Stimulated activated effector memory CD8-positive, alpha-beta T cell treated with anti-CD3 and anti-CD28 coated beads, Interleukin-12 subunit alpha, Interleukin-12 subunit beta, amount 100 ng/mL, for 72 hours (primary cell): ENCODE measurements at places on chromosomes 1 and 21.

- no peak for DNase-seq
Measured at GRCh38 chr1:38444311-38444710, 397.7 kb upstream of the POU3F1 start.

GRCh38 chr1:90969241-90969640, 52.6 kb downstream of the ZNF644 start:
- no peak for DNase-seq

- no peak for DNase-seq
Measured at GRCh38 chr1:5744341-5744740, 247.9 kb downstream of the NPHP4 start.

DNA sequence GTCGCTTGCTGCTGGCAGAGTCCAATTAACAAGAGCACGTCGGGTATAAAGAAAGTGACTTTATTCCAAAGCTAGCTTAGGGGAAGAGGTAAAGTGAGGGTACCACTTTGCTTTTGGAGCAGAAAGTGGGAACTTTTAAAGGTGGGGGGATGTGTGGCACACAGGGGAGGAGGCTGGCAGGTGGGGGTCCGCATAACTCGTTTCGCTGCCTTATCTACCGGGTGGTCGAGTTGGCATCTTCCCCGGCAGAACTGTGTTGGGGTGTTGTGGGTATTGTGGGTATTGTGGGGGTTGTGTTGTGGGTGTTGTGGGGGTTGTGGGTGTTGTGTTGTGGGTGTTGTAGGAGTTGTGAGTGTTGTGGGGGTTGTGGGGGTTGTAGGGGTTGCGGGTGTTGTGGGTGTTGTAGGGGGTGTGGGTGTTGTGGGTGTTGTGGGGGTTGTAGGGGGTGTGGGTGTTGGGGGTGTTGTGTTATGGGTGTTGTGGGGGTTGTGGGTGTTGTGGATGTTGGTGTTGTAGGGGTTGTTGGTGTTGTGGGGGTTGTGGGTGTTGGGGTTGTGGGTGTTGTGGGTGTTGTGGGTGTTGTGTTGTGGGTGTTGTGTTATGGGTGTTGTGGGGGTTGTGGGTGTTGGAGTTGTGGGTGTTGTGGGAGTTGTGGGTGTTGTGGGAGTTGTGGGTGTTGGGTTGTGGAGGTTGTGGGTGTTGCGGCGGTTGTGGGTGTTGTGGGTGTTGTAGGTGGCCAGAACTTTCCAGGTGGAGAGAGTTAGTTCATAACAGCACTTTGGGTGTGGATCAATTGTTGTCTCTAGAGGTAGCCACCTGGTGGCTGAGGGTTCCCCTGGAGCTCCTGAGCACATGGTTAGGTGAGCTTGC, 52.7 kb downstream of the AGPAT3 start:
- peak; percentile 58 for DNase-seq

GRCh38 chr1:225642177-225642576, 10.7 kb downstream of the ENAH start:
- no peak for DNase-seq

- peak; percentile 26 for DNase-seq
Measured at GRCh38 chr1:230047114-230047865, 19.7 kb upstream of the GALNT2 start.

GRCh38 chr1:235415008-235415904, 48.0 kb downstream of the TBCE start:
- DNase-seq = peak; percentile 20

DNA sequence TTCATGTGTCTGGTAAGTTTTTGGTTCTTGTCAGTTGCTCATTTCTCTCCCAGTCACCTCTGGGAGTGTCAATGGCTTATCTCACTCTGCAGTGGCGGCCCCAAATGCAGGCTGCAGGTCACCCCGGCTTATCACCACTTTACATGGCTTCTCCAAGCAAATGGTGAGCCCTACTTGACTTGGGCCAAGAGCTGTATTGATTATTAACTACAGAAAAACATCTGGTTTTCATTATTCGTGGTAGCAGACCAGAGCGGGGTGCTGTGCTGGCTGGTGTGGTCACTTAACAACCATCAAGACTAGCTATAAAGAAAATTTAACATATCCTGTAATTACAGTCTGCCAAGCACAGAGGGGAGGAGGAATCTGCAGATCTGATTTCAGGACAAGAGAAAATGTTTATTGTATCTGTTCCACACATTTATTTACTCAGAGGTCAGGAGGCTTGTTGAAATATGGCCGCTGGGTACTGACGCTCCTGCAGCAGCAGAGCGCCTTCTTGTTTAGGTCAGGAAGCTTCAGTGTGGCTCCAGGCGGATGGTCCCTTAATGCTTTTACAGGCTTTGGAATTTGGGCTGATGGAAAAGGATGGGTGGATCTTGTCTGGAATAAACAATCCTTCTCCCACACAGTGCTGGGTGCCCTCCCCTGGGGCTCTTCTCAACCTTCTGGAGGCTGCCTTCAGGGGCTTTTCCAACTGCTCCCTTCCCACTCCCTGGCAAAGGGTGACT, 87.8 kb downstream of the HLX start:
- no peak for DNase-seq

DNA sequence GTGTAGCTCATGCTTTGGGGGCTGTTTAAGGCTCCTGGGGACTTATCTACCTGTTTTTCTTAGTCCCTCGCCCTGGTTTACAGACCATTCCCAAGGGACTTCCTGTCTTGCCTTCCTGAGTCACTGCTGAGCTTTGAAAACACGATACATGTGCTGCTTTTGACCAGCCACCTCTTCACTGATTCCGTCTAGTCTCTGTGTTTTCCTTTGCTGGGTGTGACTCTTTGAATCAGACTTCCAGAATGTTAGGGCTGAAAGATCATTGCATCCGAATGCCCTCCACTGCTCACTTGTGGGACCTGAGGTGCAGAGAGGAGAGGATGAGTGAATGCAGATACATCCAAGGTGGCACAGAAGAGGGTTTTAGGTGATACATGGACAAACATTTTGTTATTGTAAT, 35.4 kb upstream of the CITED4 start:
- DNase-seq = no peak

- DNase-seq = no peak
Measured at GRCh38 chr1:78570539-78570938, 49.7 kb upstream of the IFI44L start.

DNA sequence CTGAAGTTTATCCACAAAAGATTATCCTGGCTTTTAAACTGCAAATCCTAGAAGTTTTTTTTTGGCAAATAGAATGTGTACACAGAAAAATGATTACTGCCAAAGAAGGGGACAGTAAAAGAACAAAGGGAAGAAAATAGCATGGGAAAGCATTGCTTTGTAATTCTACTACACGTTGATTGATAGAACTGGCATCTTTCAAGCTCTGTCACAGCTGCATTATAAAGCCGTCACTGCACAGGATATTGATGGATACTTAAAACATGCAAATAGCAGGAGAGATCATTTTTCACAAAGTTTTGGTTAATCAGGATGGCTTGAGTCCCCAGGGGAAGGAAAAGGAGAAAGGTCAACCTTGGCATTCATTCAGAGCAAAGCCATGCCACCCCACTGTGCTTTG, 183.7 kb upstream of the RRP15 start:
- DNase-seq = no peak

DNA sequence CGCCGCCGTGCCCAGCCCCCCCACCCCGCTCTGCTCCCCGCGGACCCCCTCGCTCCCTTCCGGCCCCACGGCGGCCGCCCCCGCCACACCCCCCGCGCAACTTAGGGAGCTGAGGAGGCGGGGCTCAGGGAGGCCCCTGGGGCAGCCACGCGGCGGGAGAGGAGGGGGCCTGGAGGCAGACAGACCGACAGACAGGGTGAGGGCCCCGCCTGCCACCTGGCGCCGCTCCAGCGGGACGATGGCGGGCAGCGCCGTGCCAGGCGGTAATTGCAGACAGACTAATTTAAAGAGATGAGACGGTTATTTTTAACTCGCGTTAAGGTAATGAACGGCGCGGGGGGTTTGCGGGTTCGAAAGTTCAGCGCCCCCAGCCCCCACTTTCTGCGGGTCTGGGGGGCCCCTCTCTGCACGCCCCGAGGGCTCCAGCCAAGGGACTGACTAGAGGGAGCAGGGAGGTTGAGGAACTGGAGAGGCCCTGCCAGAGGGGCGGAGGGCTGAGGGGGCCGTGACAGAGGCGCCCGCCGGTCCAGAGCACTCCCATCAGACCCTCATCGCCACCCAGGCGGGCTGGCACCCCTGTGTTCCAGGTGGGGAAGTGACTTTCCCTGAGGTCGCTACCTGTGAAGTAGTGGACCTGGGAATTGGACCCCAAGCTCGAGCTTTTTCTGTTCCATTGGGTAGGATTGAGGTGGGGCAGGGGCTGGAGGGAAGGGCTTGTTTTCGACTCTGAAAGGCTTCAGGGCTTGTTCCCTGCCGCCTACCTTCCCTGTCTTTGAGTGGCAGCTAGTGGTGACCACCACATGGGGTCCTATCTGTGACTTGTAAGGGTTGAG, 5.4 kb downstream of the FOXO6 start:
- DNase-seq = no peak

DNA sequence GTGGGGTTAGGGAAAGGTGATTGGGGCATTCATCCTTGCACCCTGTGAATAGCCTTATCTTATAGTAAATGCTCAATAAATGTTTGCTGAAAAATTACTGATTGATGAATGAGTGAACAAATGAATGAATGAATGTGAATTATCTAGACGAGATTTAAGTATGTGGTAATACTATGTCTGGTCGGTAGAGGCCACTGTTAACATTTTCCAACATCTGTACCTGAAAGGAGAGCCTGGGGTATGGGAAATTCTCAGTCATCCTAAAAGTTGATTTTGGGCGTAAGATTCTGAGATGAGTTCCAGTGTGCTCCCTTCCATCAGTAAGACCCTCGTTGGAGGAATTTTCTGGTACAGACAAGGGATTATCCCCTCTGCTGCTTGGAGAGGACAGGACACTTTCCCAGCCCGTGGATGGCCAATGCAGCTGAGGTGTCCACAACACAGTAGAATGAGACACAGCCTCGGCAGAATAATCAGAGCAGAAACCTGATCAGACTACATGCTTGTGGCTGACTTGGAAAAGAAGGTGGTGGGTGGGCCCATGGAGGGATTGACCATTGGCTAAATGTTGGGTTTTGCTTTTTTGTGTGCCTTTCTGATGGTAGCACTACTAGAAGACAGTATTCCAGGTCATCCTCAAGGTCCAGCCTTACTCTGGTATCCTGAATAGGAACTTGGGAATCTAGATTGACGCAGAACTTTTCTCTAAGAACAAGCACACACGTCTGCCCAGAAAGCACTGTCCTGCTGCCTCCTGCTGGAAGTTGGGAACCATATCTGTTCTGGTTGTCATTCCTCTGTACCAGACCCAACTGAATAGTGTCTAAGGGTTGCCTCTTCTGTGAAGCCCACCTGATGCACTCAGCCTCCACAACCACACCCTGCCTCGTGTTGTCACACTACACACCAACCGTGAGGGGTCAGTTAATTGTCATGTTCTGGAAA, 262.0 kb downstream of the TNR start:
- DNase-seq = no peak

GRCh38 chr1:204326771-204327300, 32.9 kb downstream of the PLEKHA6 start:
- no peak for DNase-seq

DNA sequence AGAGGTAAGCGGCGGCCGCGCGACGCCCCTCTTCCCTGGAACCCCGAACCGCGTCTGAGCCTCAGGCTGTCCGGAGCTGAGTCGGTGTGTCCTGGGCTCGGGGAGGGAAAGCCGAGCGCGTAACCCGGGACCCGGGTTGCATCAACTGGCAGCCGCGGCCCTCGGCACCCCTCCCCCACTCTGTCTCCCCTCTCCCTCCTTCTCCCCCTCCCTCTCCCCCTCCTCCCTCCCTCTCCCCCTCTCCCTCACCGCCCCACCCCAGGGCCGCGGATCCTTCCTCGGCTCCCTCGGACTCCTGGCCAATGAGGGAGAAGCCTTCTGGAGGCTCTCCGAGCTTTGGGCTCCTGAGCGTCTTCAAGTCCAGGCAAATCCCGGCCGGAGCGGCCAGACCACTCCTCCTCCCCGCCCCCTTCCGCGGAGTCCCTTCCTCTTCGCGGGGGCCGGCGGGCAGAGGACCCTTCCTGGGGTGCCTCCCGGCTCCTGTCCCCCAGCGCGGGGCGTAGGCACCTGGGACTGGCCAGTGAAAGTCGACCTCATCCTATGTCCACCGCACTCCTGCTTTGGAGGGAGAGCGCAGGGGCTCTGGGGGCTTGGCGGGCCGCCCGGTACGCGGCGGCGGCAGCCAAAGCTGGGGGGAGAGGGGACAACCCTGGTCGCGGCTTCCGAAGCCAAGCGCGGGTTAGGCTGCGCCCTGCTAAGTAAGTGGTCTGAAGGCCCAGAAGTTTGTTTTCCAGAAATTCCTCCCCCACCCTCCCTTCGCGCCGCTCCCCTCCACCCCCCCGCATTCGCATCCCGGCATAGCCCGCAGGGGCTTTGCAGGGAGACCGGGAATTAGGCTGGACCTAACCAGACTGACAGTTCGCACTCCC, 850 bp downstream of the SESN2 start:
- peak; percentile 71 for DNase-seq

- peak; percentile 51 for DNase-seq
Measured at GRCh38 chr1:155085504-155086127, 7.0 kb downstream of the EFNA3 start.

- peak; percentile 60 for DNase-seq
Measured at GRCh38 chr1:236522937-236523703, 662 bp upstream of the LGALS8 start.
